Stimulated activated CD4-positive, alpha-beta T cell treated with anti-CD3 and anti-CD28 coated beads, TNF-alpha, amount 100 ng/mL, for 24 hours (primary cell): ENCODE measurements at places on chromosomes 16 and 17.

- DNase-seq: no peak
Observed at GRCh38 chr16:477301-478157, 50.0 kb upstream of the CAPN15 start.

GRCh38 chr17:76554131-76554530 is 14.3 kb downstream of the PRCD start:
- no peak for DNase-seq

DNA sequence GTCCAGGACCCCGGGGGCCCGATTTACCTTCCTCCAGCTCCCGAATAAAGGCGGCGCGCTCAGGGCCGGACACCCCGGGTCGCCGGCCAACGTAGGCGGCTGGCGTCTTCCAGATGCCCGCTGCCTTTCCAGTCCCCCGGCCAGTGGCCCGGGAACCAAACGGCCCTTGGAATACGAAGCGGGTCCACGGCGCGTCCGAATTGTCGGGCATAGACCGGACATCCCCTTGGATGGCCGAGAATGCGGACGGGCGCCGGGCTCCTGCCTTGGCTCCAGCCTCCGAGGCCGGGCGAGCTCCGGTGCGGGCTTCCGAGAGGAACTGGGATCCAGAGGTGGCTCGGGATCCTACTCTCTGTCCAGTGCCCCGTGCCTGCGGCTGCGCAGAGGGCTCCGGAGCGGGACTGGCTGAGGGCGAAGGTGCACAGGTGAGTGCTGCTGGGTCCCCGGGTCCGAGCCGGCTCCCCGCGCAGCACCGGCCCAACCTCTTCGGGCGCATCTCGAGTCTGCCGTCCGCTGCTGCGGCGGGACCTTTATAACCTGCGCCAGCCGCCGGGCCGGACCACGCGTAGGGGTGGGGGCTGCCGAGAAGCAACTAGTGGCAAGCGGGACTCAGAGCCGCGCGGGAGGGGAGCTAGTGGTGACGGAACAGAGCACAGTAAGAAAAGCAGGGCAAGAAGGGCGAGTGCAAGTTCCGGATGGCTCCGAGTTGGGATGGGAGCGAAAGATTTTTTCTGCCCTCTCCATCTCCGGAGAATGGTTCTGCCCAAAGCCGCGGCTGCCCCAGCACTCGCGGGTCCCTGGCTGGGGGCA is at the start of gene HAP1:
TSS of gene HAP1 (minus strand) at position 505 of the 810 bp plus-strand sequence. CDS start at position 496, 9 bp downstream.
- no peak for DNase-seq

DNA sequence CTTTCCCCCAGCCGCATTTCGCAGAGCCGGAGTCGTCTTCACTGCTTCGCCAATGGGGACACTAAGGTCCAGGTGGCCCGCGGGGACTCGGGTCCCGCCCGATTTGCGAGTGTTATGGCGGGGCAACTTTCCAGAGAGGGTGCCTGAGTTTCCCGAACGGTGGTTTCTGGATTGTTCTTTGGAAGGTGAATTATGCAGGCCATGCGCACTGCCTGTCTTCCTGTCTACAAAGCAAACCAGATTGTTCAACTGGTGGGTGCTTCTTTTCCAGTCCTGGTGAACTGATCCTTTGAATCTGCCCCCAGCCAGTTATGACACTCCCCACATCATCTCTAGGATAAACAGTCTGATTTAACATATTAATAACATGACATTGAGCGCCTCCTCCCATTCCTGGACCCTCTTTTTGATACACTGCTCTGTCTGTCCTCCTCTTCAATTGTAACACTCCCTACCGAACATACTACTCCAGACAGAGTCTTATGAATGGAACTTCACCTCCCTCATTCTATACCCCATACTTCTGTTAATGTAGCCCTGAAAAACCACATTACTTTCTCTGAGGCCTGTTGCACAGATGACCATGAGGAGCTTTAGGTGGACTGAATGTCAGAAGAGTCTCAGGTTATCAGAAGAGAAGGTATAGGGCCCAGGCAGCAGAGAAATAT is 159.0 kb downstream of the RAB11FIP4 start:
- no peak for DNase-seq

- no peak for DNase-seq
Observed at GRCh38 chr17:79633993-79634813, 23.4 kb upstream of the RBFOX3 start.

DNA sequence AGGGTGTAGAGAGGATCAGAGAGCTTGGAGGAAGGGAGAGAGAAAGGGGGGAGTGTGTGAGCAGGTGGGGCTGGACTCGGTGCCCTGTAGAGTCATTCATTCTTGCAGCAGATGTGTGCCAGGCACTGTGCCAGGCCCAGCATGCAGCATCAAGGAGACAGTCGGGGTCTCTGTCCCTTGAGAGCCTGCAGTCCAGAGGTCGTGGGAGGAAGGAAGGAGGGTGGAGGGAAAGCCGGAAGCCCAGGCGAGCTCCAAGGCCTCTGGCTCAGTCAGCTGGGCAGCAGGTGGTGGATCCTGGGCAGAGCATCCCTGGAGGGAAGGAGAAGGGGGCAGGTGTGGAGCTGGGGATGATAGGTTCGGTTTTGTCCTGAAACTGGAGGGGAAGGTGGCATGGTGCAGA is 27.5 kb downstream of the EPN2 start:
- DNase-seq: no peak

- no peak for DNase-seq
Observed at GRCh38 chr16:17261197-17261858, 209.4 kb downstream of the XYLT1 start.

DNA sequence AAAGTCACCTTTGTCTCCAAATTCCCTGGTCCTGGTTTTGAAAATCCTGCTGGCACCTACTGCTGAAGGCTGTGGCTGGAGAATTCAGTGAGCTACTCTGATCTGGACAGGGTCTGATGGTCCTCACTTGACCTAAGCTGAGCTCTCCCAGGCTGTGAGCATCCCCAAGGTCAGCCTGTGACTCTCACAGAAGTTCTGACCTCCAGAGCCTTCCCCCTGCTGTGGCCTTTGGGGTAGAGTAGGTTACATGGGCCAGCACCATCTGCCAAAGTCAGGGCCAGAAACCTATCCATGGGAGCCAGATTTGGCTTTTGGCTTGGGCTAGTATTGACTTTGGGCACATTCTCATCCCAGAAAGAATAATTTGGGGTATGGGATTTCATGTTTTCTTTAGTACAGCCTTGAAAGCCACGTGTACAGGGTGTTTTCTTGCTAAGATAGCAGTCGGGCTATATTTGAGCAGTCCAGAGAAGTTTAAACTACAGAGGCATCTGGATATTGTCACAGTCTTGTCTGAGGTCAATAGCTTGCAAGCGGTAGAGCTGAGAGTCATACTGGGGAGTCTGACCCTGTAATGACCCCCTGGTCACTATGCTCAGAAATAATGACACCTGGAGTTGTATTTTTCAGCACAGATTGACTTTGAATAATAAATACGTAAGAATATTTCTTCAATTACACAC is 6.2 kb upstream of the AGRP start:
- DNase-seq: no peak

DNA sequence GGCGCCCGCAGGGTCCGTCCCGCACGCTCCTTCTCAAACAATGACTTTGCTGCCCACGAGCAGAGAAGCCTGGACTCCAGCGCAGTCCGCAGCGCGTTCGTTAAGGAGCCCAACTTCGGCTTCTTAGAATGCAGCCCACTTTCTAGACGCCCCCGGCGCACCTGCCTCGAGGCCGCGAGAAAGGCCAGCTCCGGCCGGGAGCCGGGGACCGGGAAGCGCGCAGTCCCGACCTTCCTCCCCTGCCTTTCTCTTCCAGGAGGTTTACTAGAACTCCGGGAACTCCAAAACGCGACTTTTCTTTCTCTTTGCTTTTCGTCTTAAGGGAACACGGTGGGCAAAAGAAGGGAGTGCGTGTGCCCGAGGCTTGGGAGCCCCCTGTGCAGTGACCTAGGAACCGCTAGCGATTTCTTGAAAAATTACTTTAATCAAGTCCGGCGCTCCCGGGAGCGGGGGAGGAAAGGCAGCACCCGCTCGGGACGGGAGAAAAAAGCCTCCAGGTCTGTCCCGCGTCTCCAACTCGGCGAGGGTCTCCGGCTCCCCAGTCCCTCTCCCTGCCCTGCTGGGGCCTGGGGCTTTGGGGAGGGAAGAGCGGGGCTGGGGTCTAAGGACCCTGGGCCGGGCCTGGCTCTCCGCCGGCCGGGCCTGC is 2.6 kb downstream of the HNF1B start:
- no peak for DNase-seq

GRCh38 chr16:29712809-29713208 is 33.0 kb downstream of the C16orf54 start:
- DNase-seq: no peak

DNA sequence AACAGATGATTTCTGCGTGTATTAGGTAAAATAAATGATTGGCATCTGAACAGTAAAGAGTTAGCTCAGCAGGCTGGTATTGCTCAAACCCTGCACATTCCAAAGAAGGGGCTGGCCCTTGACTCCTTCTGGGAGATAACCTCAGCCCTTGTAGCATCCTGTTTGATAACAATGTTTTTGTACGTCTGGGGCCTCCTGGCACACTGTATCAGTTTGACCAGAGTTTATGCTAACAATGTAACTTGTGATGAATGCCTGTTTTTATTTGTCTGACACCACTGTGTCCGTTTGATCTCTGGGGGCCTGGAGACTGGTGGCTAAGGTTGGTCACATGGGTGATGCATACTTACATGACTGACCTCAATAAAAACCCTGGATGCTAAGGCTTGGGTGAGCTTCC is 43.8 kb upstream of the NDRG4 start:
- no peak for DNase-seq

DNA sequence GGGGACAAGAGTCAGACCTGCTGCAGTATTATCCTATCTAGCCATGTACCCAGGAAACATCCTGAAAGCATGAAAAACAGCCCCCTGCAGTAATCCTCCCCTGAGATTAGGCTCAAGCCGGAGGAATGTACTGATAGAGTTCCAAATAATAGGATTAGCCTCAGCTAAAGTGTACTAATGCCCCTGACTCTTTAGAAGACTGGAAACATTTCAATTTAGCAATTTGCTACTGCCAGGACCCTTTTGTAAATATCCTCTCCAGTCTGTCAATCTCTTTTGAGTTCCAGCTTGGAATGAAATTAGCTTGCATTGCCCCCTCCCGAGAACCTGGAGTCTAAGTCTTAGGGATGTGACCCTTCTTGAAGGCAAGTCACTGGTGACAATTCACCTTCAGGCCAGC is 110.8 kb upstream of the DNAH9 start:
- DNase-seq: no peak

- DNase-seq: no peak
Observed at GRCh38 chr16:85204242-85205010, 92.2 kb upstream of the CIBAR2 start.
